Amniotic stem cell (primary cell): ENCODE measurements at places on chromosomes 11 and 22.

GRCh38 chr11:48099916-48100446 is 116.6 kb upstream of the OR4B1 start:
- DNase-seq: no peak

- no peak for DNase-seq
These were observed 406.0 kb downstream of the TBC1D22A start for GRCh38 chr22:47168441-47168840.

DNA sequence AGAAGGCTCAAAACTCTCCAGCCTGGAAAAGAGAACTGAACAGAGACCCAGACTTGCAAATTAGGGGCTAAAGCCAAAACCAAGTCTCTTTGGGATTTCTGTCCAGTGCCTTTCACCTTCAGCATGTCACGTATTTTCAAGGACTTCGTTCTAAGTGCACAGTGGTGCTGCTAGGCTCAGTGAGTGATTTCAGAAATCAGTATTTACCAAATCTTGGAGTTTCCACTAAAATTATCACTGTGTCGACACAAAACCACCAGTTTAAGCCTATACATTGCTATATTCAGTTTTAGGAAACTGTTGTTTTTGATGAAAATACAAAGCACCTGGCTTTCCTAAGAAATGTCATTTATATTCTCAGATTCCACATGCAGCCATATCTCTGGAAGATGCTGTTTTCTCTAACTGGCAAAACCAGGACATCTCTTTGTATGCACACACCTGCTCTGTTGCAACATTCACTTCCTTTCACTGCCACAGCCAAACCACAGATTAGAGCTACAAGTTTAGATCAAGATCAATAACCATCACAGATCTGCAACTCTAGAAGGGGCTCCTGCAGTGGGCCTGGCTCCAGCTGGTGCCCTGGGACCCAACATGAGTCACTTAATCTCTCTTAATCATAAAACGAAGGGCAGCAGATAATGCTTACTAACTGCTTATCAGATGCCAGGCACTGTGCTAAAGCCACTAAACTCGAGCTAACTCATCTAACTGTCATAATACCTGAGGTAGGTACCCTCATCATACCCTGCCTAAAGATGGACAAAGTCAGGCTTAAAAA is 22.3 kb downstream of the SMCO4 start:
- no peak for DNase-seq

DNA sequence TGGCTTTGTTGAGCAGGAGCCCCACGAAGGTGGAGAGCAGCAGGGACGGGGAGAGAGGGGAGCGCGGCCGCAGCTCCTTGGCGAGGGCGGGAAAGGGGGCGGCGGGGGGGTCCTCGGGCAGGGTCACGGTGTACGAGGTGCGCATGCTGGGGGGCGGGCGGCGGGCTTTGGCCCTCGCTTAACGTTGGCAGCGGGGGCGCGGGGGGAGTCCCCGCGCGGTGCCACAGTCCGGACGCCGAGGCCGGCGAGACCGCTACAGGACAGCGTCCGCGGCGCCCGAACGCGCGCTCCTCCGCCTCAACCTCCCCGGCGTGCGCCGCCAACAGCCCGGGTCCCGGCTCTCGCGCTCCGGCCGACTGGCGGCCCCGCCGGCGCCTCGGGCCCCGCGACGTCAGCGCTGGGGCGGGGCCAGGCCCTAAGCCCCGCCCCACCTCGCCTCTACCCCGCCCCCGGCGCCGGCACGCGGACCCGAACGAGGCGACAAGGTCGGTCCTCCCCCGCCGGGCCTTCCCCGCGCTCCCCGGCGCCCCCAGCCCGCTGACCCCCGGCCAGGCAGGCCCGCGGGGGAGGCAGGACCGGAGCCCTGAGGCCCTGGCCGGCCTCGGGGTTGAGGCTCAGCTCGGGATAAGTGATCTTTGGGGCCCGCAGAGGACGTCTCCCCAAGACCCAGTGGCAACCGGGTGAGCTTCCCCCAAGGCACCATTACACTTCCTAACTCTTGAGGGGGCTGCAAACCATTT is 17.5 kb downstream of the USP2 start:
- DNase-seq: peak; percentile 18

GRCh38 chr11:117851106-117851505 is 25.4 kb downstream of the FXYD6 start:
- DNase-seq: no peak

GRCh38 chr11:11514246-11514645 is 107.6 kb downstream of the GALNT18 start:
- no peak for DNase-seq

GRCh38 chr22:42764895-42765363 is 44.3 kb upstream of the A4GALT start:
- no peak for DNase-seq

DNA sequence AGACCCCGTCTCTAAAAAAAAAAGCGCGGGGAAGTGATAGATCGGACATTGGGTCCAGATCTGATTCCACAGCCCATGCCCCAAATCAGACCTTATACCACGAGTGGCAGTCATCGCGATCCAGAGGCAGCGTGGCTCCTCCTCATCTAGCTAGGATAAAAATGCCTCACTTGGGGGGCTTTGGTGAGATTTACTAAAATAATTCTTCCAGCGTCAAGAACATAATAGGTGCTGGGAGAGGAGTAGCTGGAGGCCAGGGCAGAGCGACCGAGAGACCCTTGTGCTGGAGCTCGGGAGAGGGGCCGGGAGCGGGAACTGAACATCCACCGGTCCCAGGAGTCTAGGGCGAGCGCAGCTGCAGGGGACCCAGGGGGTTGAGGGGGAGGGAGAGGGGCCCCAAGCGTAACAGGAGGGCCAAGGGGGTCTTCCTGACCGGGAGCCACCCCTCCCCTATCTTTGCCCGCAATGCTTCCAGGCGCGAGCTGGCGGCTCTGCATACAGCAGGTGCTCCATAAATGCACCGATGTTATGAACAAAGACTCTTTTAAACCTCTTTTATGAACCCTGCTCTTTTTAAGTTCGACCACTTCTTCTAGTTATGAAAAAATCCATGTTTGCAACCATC is 823 bp upstream of the CPT1A start:
- no peak for DNase-seq

- no peak for DNase-seq
These were observed 115.4 kb downstream of the METTL15 start for GRCh38 chr11:28223577-28223976.

DNA sequence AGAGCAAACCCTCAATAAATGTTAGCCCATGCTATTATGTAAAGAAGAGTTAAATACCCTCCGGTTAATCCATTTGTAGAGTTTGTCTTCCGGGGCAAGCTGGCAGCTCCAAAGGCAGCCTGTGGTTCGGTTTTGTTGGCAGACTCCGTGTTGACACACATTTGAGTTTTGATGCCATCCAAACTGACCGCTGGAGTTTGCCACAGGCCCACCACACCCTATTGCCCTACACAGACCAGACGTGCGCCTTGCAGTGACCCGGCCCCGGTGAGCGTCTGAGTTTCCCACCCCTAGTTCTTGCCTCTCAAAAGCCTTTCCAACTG is 25.1 kb downstream of the ELFN2 start:
- no peak for DNase-seq

- DNase-seq: no peak
These were observed 1.4 kb upstream of the CELSR1 start for GRCh38 chr22:46538814-46539160.

- no peak for DNase-seq
These were observed 1.2 kb downstream of the CYTH4 start for GRCh38 chr22:37283393-37283937.

- peak; percentile 25 for DNase-seq
These were observed 59.0 kb downstream of the CEP57 start for GRCh38 chr11:95849087-95849825.

DNA sequence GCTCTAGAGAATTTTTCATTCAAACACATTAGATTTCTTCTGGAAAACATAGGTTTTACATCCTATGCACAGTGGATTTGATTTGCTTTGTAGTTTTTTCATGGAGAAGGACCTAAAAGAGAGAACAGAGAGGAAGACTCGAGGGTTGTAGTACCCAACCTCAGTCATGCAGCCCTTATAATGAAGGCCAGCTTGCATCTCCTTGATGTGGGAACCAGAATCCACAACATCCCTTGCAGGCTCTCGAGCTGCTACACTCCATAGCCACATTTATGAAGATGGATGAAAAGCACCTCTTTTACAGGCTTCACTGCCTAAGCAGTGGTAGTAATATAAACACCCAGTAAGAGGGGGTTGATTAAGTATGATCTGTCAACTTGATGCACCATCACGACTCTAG is 9.5 kb upstream of the OR5B12 start:
- no peak for DNase-seq

DNA sequence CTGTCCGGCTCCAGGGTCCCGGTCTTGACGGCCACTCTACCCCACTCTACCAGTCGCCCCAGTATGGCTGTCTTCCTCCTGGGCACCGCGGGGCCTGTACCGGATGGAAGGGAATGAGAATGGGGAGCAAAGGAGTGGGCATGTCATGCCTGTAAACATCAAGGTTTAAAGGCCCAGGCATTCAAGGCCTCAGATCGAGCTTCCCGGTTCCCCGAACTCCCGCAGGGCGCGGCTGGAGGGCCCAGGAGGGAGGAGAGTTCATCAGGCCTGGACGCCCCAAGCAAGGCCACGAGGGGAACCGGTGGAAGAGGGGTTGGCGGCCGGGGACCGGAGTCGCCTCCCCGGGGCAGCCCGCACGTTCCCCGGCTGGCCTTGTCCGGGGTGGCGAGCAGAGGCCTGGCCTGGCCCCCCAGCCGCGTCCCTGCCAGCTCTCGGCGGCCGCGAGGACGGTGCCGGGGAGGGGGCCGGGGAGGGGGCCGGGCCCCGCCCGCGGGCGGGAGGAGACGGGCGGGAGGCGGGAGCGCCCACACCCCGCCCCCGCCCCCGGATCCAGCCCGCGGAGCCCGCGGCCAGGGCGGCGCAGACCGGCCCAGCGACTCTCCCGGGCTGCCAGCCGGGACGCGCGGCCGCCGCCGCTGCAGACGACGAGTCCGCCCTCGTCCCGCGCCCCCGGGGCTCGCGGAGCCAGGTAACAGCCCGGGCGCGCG is at the start of gene CDC42EP1:
TSS of gene CDC42EP1 (plus strand) at position 580 of the 707 bp plus-strand sequence. CDS start 5,870 bp downstream, outside the sequence.
- no peak for DNase-seq

DNA sequence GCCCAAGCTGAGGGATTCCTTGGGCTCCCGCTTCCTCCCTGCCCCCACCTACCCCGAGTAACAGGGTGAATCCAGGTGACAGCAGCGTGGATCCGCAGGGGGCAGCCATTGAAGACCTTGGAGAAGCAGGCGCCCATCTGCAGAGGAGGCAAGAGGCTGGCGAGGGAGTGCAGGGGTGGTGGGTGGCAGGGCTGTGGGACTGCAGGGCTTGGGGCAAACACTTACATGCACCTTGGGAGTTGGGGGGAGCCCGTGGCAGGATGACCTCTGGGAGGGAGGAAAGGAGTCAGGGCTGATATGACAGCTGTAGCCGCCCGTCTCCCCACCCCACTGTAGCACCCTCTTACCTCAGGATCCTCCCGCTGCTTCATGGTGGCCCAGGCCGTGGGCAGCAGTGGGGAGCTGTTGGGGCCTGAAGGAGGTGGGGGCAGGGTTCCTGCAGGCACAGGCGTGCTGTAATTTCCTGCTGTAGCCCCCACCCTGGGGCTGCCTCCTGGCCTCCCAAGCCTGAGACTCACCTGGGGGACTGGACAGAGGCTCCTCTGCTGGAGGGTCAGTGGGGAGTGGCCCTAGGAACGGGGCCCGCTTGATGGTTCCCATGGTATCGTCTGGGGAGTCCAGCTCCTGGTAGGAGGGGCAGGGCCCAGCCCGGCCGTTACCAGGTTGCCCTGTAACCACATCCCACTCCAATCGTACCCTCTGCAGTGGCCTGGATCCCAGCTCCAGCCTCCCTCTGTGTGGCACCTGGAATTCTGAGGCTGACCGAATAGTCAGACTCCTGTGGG is 6.1 kb downstream of the MAP4K2 start:
- no peak for DNase-seq

DNA sequence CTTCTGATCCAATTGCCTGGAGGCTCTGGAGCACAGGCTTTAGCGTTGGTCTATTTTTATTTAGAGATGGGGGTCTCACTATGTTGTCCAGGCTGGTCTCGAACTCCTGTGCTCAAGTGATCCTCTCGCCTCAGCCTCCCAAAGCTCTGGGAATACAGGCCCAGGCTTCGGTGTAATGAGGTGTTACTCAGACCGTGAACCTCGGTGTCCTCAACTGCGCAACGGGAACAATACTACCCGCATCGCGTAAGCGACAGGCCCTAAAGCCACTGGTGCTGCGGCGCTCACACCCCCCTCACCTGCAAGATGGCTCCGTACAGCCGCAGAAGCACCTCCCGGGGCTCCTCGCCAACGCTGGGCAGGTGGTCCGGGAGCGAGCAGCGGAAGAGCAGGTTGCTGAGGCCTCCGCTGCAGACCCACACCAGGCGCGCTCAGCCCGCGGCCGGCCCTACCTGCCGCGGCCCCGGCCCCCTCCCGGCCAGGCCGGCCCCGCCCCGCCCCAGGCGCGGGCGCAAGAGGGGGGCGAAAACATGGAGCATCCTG is 628 bp downstream of the CHKB start:
- DNase-seq: no peak

- DNase-seq: no peak
These were observed 192.8 kb upstream of the SORL1-AS1 start for GRCh38 chr11:121645596-121645995.

DNA sequence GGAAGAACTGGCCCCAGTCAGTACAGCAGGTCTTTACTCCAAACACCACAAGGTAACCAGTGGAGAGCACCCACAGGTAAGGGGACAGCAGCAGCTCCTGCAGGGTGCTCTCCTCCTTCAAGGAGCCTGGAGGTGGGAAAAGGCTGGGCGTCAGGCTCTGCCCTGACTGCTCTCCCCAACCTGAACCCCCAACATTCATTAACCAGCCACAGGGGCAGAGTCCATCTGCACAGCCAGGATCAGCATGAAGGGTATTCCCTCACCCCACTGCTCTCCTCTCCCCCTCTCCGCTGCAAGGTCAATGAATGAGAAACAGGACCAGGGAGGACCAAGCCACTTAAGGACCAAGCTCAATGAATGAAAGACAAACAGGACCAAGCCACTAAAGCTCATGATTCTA is 3.7 kb downstream of the SLC37A4 start:
- no peak for DNase-seq

- no peak for DNase-seq
These were observed 2.8 kb downstream of the NECTIN1 start for GRCh38 chr11:119726150-119726553.

DNA sequence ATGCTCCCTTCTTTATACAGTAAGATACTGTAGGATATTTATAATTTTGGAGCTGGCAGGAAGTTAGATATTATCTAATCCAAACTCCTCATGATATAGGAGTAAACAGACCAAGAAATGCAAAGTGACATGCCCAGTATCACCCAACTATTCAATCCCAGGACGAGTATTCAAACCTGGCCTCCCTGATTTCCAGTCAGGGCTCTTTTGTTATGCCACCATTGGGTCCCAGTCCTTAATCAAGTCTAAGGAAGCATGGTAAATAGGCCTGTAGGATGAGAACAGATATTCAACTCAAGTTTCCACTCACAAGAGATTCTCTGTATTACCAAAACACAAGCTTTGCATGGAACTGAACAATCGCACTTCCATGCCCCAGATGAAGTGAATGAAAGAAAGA is 484.0 kb upstream of the API5 start:
- DNase-seq: no peak

DNA sequence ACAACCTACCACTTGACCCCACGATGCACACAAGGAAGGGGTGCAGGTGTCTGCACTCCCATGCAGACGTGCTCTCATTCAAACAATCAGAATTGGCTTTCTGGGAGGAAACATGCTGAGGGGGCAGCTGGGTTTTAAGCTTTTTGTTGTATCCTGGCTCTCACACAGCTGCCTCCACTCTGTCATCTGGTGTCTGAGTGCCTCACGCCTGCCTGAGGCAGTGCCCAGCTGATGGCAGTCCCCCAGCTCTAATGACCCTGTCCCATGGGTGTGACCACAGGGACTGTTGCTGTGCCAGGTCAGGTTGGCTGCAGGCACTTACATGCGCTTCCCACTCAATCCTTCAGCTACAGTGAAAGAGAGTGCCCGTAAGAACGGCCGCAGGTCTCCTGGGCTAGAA is 53.7 kb downstream of the ARFGAP3 start:
- no peak for DNase-seq

- DNase-seq: no peak
These were observed 45.6 kb downstream of the SMCO4 start for GRCh38 chr11:93497596-93497995.
